ENCODE measurements at places on chromosomes 3 and 15.
A peak's percentile ranks its signal among the peaks of the same experiment; 100 is the strongest.

DNA sequence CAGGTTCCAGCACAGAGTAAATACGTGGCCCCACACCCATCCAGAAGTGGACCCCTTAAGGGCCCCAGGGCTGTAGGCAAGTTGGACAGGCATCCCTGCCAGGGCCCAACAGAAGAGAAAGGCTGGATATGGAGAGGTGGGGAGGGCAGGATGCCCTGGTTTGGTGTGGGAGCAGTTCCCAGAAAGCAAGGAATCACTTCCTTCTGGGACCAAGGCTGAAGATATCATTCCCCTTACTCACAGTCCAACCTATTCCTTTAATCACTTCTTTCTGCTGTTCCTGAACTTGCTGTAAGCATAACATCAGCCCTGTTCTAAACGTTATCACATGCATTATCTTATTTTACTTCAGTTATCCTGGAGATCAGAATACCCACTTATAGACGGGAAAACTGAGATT lies 6.1 kb upstream of the MESP2 start:
- DNase-seq: no peak

GRCh38 chr15:64883997-64884511 lies 27.6 kb upstream of the ANKDD1A start:
- peak; percentile 64 for DNase-seq

- peak; percentile 14 for DNase-seq
Observed at GRCh38 chr3:95883801-95884200, 930.6 kb upstream of the EPHA6 start.

GRCh38 chr3:32990116-32990515 lies 38.7 kb downstream of the CCR4 start:
- DNase-seq: no peak

DNA sequence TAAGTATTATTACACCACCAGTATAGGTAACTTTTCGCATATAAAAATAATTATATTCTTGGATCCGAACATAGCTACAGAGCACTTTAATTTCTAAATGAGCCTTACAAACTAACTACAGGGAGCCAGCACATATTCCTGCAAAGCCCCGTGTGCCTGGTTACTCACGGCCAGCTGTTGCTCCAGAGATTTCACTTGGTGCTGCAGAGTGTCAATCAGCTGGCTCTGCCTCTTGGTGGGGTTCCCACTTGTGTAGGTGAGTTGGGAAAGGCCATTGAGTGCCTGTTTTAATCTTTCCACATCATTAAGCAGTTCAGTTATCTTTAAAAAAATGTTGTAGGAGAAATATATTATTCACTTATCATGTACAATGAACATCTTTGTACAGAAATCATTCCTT lies 98.9 kb downstream of the UACA start:
- no peak for DNase-seq

DNA sequence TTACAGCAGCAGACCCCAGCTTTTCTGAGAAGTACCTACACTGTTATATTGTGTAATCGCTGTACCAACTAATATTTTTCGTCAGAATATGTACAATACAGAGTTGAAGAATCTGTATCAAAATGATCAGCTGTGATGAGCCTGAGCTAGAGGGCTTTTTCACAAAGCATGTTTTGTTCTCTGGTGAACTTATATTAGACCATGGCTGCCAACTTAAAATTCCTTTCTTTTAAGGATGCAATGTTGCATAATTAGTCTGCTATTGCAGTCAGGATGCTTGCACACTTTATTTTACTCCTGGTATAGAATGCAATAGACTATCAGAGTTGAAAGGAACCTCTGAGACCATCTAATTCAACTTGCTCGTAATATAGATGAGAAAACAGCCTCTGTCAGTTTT lies 127.8 kb downstream of the RBMS3 start:
- no peak for DNase-seq

GRCh38 chr3:13139471-13140065 lies 66.3 kb upstream of the IQSEC1 start:
- DNase-seq: no peak

GRCh38 chr15:32671339-32672325 lies 30.1 kb downstream of the SCG5 start:
- DNase-seq: no peak

GRCh38 chr3:64437131-64437530 lies 211.9 kb upstream of the PRICKLE2 start:
- DNase-seq: no peak

DNA sequence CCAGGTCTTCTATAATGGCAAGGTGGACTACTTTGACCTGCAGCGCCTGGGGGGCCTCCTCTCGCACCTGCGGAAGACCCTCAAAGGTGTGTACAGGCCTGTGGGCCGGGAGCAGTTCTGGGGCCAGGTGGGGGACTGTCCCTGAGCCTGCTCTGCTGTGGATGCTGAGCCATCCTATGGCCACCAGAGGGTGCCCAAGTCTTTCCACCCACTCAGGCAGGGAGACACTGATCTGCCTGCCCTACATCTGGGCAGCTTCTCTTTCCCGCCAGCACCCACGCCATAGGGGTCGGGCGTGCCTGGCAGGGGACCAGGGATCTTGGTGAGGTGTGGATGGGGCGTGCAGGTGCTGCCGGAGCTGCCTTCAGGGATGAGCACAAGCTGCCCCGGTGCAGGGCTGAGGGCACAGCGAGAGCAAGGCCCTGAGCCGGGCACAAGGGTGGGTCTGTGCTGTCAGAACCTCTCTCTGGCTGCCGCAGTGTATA lies 14.1 kb downstream of the RNF123 start:
- peak; percentile 97 for DNase-seq

DNA sequence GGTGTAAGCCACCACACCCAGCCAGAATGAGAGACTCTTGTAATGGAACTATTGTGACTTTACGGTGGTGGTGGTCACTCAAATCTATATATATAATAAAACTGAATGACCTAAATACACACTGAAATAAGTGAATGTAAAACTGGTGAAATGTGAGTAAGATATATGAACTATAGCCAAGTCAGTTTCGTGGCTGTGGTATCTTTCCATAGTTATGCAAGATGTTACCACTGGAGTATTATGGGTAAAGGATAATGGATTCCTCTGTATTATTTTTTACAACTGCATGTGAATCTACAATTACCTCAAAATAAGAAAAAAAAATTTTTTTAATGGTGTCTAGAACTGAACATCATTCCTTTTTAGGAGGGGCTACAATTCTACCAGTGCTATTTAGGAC lies 21.9 kb downstream of the PIK3CB start:
- DNase-seq: no peak

DNA sequence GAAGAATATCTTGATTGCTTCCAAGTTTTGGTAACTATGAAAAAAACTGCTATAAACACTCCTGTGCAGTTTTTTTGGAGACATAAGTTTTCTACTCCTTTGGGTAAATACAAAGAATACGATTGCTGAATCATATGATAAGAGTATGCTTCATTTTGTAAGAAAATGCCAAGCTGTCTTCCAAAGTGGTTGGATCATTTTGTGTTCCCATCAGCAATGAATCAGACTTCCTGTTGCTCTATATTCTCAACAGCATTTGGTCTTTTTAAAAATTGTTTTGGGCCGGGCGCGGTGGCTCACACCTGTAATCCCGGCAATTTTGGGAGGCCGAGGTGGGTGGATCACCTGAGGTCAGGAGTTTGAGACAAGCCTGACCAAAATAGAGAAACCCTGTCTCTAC lies 14.5 kb downstream of the BTD start:
- no peak for DNase-seq

- DNase-seq: no peak
Observed at GRCh38 chr3:35664460-35664919, 25.2 kb downstream of the ARPP21 start.

GRCh38 chr3:156598413-156598812 lies 43.5 kb upstream of the SSR3 start:
- no peak for DNase-seq

DNA sequence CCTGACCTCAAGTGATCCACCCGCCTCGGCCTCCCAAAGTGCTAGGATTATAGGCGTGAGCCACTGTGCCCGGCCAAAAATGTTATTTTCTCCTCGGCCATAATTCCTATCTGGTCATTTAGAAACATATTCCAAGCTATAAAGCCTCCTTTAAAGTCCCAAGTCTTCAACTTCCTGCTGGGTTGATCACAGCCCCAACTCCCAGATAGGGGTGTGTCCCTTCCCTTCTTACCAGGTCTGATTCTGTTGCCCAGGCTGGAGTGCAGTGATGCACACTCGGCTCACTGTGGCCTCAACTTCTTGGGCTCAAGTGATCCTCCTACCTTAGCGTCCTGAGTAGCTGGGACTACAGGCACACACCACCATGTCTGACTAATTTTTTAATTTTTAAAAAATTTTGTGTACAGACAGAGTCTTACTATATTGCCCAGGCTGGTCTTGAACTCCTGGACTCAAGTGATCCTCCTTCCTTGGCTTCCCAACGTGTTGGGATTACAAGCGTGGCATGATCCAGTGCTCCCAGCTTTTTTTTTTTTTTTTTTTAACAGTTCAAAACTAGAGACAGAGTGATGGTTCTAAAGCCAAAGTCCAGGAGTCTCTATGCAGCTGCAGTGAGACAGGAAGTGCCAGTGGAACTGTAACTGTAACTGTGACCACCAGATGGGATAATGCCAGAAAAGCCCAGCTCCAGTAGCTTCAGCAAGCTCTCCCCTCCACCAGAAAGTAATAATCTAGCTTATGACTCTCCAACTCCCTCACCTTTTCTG lies 8.2 kb upstream of the PRKAR2A start:
- no peak for DNase-seq

GRCh38 chr15:53910852-53911251 lies 67.4 kb upstream of the UNC13C start:
- no peak for DNase-seq

- peak; percentile 87 for DNase-seq
Observed at GRCh38 chr15:69475769-69476358, 23.2 kb downstream of the RPLP1 start.

- no peak for DNase-seq
Observed at GRCh38 chr15:99917252-99917651, 184.0 kb upstream of the LYSMD4 start.

DNA sequence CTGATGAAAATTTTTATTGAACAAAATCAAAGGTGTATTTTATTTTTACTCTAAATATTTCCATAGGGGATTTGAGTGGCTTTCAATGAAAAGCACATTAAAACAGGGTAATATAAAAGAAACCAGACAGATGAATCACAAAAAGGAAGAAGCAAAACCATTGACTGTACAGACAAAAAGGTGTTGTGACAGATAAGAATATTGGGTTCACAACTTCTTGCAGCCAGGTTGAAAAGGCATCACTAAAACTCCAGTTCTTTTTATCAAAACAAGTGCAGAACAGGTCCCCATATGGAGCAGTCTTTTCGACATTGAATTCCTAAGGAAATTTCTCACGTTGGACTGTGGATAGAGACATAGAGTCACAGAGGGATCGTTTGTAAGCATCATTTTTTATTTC lies 53.8 kb downstream of the AGTR1 start:
- DNase-seq: no peak

GRCh38 chr3:31567036-31567435 lies 34.3 kb downstream of the STT3B start:
- DNase-seq: peak; percentile 18

- no peak for DNase-seq
Observed at GRCh38 chr3:171743327-171744157, 66.7 kb downstream of the PLD1 start.

Measured in H7 (cell line).